ENCODE measurements at places on chromosomes 4 and X.

DNA sequence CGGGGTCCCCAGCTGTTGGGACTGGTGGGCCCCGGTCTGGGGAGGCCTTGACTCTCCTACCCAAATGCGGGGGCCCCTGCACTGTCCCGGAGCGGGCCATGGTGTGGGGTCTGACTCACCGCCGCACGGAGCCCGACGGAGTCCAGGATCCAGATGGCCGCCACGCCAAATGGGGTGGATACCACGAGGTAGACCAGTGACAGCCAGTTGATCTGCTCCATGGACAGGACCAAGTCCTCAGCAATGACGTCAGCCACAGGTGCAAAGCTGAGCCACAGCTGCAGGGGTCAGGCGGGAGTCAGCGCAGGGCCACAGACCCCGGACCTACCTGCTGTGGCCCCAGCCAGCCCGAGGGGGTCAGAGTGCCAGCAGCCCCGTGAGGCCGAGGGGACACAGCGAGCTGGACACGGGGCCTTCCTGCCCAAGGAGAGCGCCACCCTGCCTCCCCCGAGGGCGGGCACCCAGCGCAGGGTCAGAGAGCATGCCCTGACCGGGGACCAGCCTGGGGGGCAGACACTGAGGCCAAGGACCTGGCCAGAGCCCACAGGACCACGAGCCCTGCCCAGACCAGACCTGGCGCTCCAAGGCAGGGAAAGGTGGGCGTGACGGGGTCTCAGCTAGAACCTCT is 2.4 kb downstream of the SLC49A3 start:
- no peak for DNase-seq

DNA sequence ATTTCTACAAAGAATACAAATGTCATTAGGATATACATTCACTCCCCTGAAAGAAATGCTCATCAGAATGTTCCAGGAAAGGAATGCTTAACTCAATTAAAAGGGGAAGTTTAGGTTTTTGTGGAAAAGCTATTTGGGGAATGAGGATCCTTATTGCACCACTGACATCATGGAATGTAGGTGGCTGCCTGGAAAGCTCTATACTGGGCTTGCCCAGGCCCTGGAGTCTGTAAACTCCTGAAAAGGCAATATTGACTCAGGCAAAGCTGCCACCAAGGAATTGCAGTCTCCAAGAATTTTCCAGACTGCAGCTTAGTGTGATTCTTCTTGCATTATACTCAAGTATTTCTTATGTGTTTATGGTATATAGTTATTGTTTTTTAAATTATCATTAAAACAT is 15.7 kb downstream of the DAPP1 start:
- no peak for DNase-seq

DNA sequence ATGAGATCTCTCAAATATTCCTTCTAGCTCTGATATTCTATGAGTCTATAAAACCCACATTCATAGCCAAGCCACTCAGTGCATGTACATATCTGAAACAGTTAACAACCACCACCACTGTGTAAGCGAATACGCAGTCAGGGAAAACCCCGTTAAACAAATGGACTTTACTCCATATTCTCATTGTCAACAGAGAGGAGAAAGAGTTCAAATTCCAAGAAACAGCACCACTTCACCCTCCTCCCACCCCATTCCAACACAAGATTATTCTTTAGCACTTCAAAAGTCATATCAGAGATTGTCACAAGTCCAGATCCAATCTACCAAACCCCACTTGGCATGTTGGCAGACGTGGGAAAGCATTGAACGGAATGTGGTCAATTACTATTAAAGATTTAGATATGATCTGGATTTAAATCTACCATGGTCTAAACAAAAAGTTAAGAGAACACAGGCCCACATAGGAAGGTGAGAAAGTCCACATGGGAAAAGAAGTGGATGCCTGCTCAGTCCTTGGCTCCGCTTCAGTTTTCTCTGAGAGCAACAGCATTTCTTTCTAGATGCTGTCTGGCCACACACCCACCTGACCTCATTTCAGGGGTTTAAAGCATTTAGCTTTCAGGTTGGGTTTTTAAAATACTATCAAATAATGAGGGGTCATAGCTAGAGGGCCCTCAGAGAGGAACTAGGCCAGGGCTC is 39.8 kb upstream of the KLHL13 start:
- no peak for DNase-seq

- no peak for DNase-seq
Measured at GRCh38 chr4:147285751-147286150, 195.1 kb upstream of the EDNRA start.

GRCh38 chr4:82381661-82382296 is 8.0 kb upstream of the HNRNPD start:
- DNase-seq, result peak; percentile 60

DNA sequence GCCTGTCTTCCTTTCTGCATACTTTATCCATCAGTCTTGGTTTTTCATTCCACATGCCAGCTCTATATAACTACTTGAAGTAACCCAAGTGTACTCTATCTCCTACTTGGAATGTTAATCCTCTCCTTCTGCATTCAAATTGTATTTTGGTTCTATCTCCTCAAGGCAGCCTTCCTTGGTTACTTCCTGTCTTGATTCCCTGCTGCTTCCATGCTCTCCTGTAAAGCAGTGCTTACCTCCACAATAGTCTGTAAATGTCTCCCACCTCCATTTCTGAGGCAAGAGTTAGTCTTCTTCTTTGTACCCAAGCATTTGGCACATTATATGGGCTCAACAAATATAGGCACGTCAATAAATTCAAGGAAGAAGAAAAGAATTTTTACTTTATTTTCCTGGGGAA is 298.4 kb downstream of the ARHGAP24 start:
- DNase-seq, result no peak

- DNase-seq, result no peak
Measured at GRCh38 chr4:48421101-48421500, 62.0 kb upstream of the SLC10A4 start.

DNA sequence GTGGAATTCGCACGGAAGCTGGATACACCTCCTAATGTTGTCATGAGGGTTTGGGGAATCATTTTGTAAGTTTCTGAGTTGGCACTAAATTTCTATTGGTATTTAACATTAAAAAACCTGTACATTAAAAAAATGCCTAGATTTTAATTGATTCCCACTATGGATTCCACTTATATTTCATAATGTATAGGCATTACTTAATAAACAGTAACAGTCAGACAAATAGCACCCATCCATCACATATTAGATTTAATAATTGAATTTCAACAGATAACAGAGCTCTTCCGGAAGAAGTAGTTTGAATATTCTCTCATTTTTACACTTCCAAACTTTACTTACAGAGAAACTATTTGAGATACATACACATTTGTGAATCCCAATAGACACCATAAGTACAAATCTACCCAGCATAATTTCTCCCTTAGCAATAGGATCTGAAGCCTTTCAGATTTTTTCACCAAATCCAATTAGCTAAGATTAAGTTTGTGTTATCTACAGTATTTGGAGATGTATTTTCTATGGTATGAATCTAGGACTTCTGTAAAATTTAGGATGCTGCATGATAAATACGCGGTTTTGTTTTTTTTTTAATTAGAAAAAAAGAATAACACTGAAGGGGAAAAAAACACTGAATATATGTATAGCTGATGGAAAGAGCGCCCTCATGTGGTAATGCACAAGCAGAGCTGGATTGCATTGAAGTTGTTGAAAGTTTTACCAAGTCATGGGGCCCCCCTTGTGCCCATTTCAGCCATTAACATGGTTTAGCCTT is 12.2 kb upstream of the ODAM start:
- DNase-seq, result peak; percentile 17

GRCh38 chr4:182306792-182307507 is 63.7 kb downstream of the TENM3 start:
- DNase-seq, result no peak

DNA sequence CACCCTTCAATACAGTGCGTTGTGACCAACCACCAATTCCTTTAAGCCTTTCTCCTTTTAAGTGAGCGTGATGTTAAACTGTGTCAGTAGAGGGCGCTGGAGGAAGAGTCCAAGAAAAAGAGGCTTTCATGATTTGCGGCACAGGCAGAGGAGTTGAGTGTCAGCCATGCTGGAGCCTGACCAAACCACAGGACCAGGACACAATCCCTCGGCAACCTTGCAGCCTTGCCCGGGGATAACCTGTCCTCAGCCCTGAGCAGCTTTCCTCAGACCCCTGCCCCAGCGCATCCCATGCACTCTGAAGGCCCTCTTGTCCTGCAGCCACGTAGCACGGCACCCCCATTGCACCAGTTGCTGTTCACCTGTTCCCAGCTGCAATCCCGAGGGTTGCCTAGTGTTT is 53.5 kb upstream of the SMIM31 start:
- DNase-seq, result peak; percentile 5

DNA sequence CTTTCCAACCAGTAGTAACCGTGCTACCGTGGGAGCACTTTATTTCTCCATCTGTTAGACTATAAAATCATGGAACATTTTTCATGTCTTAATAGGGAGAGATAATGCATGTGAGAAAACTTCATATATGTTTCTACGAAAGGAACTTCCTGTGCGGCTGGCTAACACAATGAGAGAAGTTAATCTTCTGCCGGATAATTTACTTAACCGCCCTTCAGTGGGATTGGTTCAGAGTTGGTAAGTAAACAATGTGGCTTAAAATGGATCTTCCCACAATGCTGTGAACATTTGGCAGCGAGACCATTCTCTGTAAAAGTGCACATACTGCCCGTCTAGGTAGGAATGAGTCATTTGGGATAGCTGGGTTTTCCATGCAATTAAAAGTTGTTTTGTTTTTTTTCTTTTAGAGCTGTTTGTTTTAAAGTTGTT is 29.6 kb downstream of the PDK3 start:
- DNase-seq, result no peak

- DNase-seq, result no peak
Measured at GRCh38 chr4:3873408-3874027, 107.3 kb downstream of the ADRA2C start.

- no peak for DNase-seq
Measured at GRCh38 chr4:137641544-137641943, 109.2 kb upstream of the PCDH18 start.

DNA sequence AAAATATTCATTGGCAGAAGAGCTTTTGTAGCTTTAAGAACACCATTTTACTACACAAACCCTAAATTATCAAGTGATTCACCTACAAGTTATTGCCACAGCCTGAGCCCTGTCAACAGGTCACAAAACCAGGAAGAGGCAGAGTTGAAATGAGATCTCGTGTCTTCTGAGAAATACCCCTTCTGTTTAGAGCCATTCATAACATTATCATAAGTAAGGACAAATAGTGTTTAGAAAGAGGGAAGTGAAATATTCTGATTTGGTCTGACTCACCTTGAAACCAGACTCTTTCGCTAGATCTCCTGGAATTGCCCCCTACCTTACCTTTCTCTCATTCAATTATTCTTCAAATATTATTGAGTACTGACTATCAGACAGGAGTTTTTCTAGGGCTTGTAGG is 5.9 kb downstream of the ETDB start:
- DNase-seq, result peak; percentile 2

GRCh38 chr4:41656572-41657520 is 91.7 kb downstream of the PHOX2B start:
- no peak for DNase-seq

DNA sequence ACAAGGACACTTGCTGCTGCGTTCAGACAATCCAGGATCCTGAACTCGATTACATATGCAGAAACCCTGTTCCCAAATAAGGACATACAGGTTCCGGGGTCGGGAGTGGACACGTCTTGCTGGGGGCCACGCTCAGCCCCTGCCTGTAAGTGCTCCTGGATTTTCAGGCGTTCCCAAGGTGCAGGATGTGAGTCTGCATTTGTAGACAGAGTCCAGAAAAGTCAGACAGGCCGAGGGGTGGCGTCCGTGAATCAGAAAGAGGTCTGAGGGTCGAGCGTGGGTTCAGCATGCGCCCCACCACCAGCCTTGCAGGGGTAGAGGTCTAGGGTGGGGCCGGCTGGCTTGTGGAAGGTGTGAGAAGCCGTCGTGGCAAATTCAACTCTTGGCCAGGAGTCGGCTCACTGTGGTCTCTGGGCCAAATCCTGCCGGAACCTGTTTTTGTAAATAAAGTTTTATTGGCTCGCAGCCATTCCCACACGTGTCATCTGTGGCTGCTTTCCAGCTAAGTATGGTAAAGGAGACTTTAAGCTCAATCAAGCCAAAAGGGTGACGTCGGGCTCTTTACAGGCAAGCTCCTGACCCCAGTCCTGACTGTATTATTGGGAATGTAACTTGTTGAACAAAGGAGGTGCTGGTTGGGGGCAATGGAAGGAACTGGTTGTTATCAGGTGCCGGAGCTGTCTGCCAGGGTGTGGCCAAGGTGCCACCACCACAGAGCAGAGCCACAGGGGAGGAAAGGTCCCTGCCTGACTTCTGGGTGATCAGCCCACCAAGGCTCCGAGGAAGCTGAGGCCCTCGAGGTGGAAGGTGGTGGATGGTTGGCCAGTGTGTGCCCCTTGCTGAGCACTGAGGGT is 7.4 kb downstream of the DOK7 start:
- DNase-seq, result no peak

DNA sequence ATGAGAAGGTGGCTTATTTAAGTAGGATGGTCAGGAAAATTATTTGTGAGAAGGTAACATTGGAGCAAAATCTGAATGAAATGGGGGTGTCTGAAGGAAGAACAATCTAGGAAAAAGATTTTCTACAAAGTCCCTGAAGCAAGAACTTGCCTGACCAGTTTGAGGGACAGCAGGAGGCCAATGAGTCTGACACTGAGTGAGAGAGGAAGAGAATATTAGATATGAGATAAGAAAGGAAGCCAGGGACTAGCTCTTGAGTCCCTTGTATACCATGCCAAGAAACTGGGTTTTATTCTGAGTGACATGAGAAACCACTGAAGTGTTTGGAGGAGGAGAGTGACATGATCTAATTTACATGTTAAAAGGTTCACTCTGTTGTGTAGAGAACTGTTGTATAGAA is 1478.9 kb downstream of the RPA4 start:
- DNase-seq, result no peak

- DNase-seq, result no peak
Measured at GRCh38 chr4:17332478-17332877, 179.4 kb downstream of the QDPR start.

GRCh38 chrX:4239650-4240540 is 526.4 kb upstream of the PRKX start:
- no peak for DNase-seq

DNA sequence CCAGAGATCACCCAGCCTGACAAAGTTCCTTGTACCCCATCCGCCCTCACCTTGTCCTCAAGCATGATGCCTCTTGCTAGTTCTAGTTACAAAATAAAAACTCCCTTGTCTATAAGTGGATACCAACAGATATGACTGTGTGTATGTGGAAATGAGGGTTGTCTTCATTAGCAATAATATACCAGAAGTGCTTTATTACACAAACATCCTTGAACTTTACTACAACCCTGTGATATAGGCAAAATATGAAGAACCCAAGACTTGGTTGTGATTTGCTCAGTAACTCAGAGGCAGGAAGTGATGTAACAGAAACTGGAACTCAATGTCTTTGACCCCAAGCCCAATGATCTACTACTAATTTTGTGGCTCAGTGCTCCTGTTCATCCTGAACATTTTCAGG is 97.6 kb downstream of the AKAP4 start:
- DNase-seq, result peak; percentile 19

GRCh38 chr4:80259012-80259411 is 7.5 kb upstream of the FGF5 start:
- no peak for DNase-seq

DNA sequence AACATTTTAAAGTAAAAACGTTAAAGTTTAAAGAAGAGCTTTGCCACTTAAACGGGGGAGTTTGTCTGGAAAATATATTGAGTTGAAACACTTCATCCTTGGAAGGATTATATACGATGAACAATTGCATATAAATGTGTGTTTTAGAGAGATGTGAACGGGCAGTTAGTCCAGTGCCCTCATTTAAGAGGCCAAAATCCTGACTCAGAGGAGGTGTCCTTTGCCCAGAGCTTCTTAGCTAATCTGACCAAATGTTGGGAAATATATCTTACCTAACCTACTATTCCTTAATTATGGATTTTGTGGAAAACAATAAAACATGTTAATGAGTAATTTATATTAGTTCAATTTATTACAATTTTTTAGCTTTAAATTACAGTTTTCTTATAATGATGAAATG is 327.2 kb upstream of the DIPK2B start:
- DNase-seq, result no peak

All from suppressor macrophage (primary cell).